ENCODE measurements at places on chromosomes 16 and 17.

GRCh38 chr17:68310152-68310551, 18.9 kb downstream of the ARSG start:
- DNase-seq = no peak

GRCh38 chr17:30477774-30478115, 537 bp downstream of the GOSR1 start:
- no peak for DNase-seq

- DNase-seq = no peak
Measured at GRCh38 chr16:11183035-11183812, 72.8 kb downstream of the SOCS1 start.

DNA sequence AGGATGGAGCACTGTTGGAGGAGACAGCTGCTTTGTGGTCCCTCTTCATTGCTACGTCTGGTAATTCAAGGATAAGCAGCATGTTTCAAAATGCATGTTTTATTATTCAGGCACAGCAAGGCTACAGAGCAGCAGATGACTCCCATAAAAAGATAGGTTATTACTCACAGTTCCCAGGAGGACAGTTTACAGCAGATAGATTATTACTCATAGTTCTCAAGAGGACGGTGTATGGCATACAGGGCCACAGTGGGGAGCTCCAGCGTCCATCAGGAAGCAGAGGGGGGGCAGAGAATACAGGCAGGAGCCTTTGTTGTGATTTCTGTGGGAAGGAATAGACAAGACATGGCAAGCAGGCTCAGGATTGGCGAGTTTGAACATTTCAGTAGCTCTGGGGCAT, 72.9 kb downstream of the DNAH9 start:
- DNase-seq = no peak

- DNase-seq = no peak
Measured at GRCh38 chr16:79632289-79632688, 31.8 kb upstream of the MAF start.

- no peak for DNase-seq
Measured at GRCh38 chr17:80224683-80225082, 4.5 kb downstream of the SLC26A11 start.

DNA sequence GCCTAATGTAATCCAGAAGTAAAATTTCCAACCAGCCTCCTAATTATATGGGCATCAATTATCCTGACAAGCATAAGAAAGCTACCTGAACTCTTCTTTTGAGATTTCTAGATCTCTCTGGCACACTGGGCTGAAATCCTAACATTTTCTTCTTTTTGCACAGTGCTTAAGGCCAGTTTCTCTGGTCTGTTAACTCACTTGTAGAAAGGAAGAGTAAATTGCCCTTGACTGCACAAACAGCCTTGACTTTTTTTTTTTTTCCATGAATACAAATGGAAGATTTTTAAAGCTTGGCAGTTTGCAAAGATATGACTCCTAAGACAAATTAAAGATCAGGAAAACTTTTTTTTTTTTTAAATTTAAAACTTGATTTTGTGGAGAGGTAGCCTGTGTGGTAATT, 291.2 kb upstream of the MON1B start:
- DNase-seq = no peak

DNA sequence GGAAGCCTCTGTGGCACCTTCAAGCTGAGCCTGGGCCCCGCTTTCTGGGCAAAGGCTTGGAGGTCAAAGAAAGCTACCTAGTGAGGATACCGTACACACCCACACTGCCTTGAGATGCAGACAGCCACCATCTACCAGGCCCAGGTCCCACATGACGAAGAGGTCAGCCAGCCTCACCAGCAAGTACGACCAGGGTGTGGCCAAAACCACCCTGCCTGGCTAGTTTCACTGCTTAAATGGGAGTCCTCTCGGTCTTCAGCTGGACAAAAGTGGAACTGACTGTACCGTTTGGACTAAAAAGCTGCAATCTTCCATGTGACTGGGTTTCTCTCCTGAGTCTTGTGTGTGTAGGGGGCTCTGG, 21.6 kb downstream of the VASN start:
- no peak for DNase-seq

- no peak for DNase-seq
Measured at GRCh38 chr17:66985338-66986237, 21.1 kb downstream of the CACNG4 start.
